Ovary (tissue), 10 donors: ENCODE measurements at places on chromosomes 12 and 14. TPM values are rescaled to one million over a fixed set of nuclear protein-coding genes. Genes with fewer than 3 reads are reported as not detected.

The FGF6 gene
- total RNA-seq: not detected

GRCh38 chr12:5570416-5570815 is 138.5 kb downstream of the NTF3 start:
- no peak for DNase-seq
- no peaks in the 10 kb centered on the region for H3K27me3 ChIP-seq
- no peaks in the 10 kb centered on the region for H3K36me3 ChIP-seq
- no peak overlapping the region for H3K4me3 ChIP-seq
- H3K27ac ChIP-seq: no peak overlapping the region

DNA sequence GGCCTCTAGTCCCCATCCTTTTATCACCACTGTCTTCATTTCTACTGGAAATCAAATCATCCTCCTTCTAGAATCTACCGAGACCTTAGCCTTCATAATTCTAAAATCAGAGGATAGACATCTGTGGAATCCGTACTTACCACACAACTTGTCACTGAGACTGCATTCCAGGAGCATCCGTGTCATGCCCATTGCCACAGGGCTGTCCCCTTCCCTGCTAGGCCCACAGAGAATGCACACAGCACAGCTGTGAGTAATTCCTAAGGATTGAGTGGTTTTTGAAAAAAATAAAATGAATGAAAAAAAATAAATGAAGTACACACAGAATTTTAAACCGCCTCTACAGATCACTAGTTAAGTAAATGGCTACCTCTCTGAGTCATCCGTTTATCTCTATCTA is 21.0 kb upstream of the MAGOHB start:
- no peaks in the 10 kb centered on the region for H3K27me3 ChIP-seq
- no peak overlapping the region for H3K4me3 ChIP-seq
- no peak overlapping the region for H3K27ac ChIP-seq
- no peaks in the 10 kb centered on the region for H3K4me1 ChIP-seq

GRCh38 chr14:104770851-104771272 is 17.9 kb downstream of the SIVA1 start:
- no peaks in the 10 kb centered on the region for H3K36me3 ChIP-seq
- H3K27ac ChIP-seq: no peak overlapping the region
- no peaks in the 10 kb centered on the region for H3K27me3 ChIP-seq
- peaks cover 2% of the 10 kb centered on the region for H3K4me1 ChIP-seq

DNA sequence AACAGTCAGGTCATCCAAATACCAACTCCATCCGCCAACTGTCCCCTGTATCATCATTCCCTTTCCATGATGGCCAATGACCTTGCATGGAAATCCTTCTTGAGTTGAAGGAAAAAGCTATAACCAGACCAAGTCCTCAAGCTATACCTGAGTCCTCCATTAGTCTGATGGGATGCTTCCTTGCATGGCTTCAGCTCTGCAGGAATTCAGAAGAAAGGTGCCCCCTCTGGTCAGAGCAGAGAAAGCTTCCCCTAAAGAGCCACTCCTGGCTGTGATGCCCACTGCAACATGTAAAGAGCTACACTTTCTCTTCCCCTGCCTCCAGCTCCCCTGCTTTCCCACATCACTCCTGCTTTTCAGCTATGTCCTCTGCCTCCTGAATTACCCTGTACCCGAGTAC is 43.1 kb upstream of the FKBP4 start:
- no peak for DNase-seq
- H3K36me3 ChIP-seq: no peaks in the 10 kb centered on the region
- H3K4me3 ChIP-seq: no peak overlapping the region
- no peak overlapping the region for H3K27ac ChIP-seq
- no peaks in the 10 kb centered on the region for H3K27me3 ChIP-seq

- H3K27me3 ChIP-seq: no peaks in the 10 kb centered on the region
- no peaks in the 10 kb centered on the region for H3K36me3 ChIP-seq
- H3K4me1 ChIP-seq: peaks cover 13% of the 10 kb centered on the region
- no peak overlapping the region for H3K27ac ChIP-seq
- no peak for DNase-seq
Observed at GRCh38 chr14:105395538-105395854, 2.8 kb upstream of the TEX22 start.

DNA sequence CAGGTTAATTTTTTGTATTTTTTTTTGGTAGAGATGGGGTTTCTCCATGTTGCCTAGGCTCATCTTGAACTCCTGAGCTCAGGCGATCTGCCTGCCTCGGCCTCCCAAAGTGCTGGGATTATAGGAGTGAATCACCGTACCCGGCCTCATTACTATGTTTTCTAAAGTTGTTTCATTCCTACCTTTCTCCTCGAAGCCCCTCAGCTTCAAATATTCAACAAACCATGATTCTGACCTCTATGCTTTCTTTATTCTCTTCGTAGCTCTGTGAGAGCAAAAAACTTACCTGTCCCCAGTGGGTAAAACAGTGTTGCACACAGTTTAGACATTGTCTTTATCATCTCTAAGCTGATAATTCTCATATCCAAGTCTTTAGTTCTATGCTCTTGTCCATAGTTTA is 26.2 kb upstream of the MDM2 start:
- H3K27ac ChIP-seq: no peak overlapping the region
- no peaks in the 10 kb centered on the region for H3K27me3 ChIP-seq
- no peaks in the 10 kb centered on the region for H3K36me3 ChIP-seq
- H3K4me1 ChIP-seq: peaks cover 2% of the 10 kb centered on the region
- H3K4me3 ChIP-seq: no peak overlapping the region

GRCh38 chr12:21073822-21074460 is 57.1 kb upstream of the SLCO1B1 start:
- H3K4me1 ChIP-seq: no peaks in the 10 kb centered on the region
- no peaks in the 10 kb centered on the region for H3K27me3 ChIP-seq
- H3K36me3 ChIP-seq: no peaks in the 10 kb centered on the region
- no peak overlapping the region for H3K4me3 ChIP-seq
- H3K27ac ChIP-seq: no peak overlapping the region
- DNase-seq: no peak

DNA sequence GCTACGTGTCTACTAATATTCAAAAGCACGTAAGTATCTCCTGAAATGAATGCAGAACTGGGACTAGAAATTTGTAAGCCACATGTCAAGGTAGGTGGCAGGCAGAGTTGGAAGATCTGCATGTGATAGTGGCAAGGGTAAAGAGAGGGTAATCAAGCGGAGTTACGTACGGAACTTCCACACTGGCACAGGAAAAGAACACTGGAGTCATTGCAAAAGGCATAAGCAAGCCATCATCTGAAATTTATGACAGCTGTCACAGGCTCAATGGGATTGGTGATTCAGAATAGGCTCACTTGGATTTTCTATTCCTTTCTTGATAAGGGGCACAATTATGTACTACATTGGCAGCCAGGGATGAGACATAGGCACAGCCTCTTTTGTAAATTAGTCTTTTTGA is 245.3 kb downstream of the PDZRN4 start:
- H3K27me3 ChIP-seq: no peaks in the 10 kb centered on the region
- H3K27ac ChIP-seq: no peak overlapping the region
- no peak overlapping the region for H3K4me3 ChIP-seq
- no peaks in the 10 kb centered on the region for H3K4me1 ChIP-seq
- DNase-seq: no peak
